HFF-Myc (cell line): ENCODE measurements at places on chromosomes 1 and 21.

GRCh38 chr1:15918962-15919715 is 56.8 kb downstream of the ZBTB17 start:
- DNase-seq, result peak; percentile 38

- no peak for DNase-seq
These were observed 37.2 kb upstream of the HMGB4 start for GRCh38 chr1:33826711-33827110.

DNA sequence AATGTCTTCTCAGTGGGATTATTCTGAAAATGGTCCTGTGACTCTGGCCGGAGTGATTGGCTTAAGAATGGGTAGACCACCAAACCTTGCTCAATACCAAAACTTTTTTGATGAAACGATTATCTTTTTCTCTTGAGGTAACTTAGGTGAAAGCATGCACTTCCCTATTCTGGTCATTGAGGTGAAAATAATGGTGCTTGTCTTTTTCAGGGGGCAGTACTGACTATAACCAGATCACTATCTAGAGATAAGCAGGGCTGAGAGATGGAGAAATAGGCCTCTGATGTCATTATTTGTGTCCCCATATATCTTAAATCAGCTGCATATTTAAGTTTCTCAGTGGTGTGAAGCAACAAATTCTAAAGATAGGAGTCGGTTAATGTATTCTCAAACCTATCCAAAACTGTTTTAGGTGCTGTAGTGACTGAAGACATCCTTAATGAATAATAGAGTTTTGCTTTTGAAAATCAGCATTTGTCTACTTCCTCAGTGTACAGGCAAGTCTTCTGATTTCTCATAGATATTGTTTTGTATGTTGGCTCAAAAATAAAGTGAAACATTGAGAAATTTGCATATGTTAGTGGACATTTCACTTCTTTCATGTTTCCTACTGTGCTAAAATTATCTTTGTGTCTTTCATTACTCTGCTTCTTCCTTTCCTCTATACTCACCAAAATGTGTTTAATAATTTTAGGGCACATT is 735.3 kb upstream of the ADGRL4 start:
- DNase-seq, result no peak

DNA sequence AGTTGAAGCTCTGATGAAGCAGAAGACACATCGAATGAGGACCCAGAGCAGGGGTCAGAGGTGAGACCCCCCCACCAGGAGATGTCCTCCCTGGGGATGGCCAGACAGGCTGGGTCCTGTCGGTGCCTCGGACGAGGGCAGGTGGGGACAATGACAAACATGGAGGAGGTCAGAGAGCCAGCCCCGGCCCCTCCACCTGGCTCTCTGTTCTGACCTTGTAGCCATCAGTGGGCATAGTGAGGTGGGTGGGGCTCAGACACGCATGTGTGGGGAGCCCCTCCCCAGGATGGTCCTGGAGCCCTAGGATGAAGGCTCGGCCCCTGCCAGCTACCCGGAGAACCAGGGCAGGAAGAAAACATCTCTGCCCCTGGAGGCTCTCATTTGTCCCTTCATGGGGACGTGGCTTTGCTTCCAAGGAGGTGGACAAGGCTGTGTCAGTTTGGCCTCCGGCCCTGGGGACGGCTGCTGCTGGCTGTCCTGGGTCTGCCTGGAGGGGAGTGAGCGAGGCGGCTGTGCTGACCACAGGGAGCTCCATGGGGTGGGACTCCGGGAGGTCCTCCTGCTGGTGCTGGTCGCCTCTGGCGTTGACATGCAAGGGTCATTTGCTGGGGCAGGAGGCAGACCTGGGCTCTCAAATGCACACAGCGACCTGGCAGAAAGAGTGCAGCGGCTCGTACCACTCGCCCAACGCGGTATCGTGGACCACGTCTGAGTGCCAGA is 2.6 kb downstream of the KRTAP10-6 start:
- DNase-seq, result no peak
